Islet precursor cell (in vitro differentiated cells): ENCODE measurements at places on chromosomes 2 and 18.

GRCh38 chr18:57930476-57930875 is 113.5 kb upstream of the NEDD4L start:
- no peak for DNase-seq

- no peak for DNase-seq
Measured at GRCh38 chr2:10439185-10439879, 8.8 kb downstream of the ODC1 start.

DNA sequence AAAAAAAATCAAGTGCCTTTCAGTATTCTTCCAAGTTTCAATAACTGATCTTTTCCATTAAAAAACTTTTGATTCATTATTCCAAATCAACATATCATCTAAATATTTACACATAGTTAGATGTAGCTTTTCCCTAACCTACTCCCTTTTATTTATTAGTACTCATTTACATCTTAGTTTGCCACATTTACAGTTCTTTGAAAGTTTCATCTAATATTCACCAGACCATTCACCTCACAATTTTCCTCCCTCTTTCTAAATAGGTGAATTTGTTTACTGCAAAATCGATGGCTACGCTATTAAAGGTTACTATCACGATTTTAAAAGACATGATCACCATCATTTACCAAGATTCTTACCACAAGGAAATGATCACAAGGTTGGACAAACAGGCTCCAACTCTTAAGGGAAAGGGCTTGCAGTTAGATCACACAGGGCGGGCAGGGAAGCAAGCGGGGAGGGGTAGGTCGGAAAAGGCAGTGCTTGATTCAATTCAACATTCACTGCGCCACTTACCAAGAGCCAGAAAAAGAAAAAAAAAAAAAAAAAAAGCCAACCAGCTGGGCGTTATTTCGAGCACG is 654 bp upstream of the MARCHF7 start:
- DNase-seq, result no peak

GRCh38 chr2:109374548-109375130 is 239.1 kb downstream of the SEPTIN10 start:
- peak; percentile 34 for DNase-seq

- no peak for DNase-seq
Measured at GRCh38 chr2:179332903-179333302, 68.3 kb upstream of the SESTD1 start.

GRCh38 chr2:7672027-7672684 is 754.9 kb downstream of the RNF144A start:
- peak; percentile 86 for DNase-seq

DNA sequence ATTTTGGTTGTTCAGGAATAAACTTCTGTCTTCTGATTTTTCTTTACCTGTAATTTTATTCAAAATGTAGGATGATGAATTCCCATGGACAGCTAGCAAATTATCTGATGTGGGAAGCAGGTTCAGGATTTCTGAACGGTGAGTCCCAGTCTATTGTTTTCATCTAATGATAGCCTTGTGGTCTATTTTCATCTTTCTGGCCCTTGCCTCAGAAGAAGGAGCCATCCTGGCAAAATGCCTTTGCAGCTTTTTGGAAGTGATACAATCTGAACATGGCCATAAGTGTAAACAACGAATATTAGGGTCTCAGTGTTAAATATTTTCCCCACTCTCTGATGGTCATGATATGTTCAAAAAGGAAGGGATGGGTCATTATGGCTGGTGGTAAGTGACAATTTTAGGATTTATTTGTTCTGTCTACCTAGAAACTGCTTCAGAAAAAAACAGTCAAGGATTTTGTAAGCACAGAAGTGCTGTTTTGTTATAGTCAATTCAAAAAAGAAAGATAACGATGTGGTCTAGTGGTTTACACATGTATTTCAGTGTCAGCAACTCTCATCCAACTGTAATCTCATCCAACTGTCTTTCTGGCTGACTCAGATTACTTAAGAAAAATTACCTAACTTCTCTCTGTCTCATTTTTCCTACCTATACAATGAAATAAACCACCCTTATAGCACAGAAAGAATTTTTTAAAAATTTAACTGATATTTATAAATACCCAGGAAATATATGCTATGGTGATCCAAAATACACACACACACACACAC is 272.6 kb upstream of the ERBB4 start:
- no peak for DNase-seq

DNA sequence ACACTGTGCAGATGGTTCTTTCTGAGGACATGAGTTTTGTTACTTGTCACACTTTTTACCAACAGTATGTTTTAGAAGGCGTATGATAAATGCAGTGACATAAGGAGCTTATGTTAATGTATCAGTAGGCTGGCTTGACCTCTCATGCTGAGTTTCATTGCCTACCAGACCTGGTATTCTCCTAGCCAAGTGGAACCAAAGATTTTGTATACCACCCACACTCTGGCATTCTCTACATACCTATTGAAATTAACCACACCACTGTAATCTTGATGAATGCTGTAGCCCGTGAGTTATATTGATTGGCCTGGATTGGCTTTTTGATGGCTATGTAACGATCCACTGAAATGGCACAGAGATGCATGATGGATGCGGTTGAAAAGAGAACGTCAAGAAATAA is 11.4 kb downstream of the HTR2B start:
- no peak for DNase-seq

DNA sequence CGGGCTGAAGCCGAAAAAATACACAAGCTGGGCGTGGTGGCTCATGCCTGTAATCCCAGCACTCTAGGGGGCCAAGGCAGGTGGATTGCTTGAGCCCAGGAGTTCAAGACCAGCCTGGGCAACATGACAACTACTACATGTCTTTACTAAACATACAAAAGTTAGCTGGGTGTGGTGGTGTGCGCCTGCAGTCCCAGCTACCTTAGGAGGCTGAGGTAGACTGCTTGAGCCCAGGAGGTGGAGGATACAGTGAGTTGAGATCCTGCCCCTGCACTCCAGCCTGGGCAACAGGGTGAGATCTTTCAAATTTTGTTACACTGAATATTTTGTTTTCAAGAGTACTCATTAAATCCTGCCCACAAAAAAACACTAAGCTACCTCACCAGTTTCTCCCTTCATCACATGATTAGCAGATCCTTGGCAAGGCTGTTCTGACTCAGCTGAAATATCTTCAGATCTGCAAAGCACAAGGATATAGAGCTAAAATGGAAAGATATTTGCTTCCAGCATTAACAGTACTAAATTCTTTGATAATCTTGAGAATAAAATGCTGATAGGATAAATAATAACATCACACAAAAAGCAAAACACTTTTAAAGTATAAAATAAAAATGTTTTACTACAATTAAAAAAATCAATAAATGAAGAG is 28.2 kb upstream of the MCM6 start:
- no peak for DNase-seq

GRCh38 chr2:1728821-1729220 is 15.5 kb downstream of the PXDN start:
- peak; percentile 83 for DNase-seq

GRCh38 chr2:74383254-74383653 is 3.1 kb upstream of the DCTN1 start:
- DNase-seq, result no peak

DNA sequence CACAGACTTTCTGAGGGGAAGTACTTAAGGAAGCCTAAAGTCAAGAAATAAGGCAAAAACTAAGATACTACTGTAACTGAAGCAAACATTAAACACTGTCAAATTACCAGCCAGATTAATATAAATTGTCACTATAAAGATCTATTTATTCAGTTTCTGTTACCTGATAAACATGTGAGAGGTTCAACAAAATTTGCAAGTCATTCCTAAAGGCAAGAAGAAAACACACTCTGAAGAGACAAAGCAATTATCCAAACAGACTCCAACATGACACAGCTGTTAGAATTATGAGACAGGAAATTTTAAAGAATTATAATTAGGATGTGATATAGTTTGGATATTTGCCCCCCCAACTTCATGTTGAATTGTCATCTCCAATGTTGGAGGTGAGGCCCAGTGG is 140.4 kb upstream of the COL3A1 start:
- no peak for DNase-seq

DNA sequence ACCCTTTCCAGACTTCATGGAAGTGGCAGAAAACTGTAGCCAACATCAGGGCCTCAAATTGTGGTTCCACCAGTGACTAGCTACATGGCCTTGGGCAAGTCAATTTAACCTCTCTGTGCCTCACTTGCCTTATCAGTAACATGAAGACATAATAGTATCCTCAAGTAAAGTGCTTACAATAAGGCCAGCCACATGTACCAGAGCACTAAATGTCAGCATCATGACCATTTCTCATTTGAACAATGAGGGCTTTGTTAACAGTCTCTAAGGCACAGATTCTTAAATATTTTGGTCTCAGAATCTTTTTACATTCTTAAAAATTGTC is 5.8 kb upstream of the KCMF1 start:
- DNase-seq, result peak; percentile 86

DNA sequence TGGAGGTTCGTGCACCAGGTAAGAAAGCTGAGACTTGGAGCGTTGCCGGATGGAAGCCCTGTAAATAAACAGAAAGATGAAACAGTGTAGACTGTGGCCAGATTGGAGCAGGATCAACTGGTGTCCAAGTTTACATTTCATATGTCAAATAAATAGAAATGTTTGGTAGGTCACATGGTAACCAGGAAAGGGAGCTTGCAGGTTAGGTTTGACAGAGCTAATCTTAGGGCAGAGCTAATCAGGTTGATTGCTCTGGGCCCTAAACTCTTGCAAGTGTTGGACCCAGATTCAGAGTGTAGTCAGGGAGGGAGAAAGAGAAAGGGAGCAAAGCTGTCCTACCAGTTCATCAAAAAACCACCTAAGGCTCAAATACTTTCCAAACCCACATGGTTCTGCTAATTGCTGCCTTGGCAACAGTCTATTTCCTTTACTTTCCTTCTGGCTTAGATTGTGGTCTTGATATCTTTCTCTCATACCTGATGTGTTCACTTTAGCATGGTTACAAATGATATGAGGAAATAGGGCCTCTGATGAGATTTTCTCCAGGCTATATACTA is 63.2 kb downstream of the G6PC2 start:
- DNase-seq, result peak; percentile 59

- DNase-seq, result no peak
Measured at GRCh38 chr18:2970344-2970743, 42.6 kb downstream of the LPIN2 start.

- DNase-seq, result no peak
Measured at GRCh38 chr18:50126471-50126870, 68.5 kb downstream of the MYO5B start.

- no peak for DNase-seq
Measured at GRCh38 chr2:61158356-61158955, 3.5 kb upstream of the C2orf74 start.

DNA sequence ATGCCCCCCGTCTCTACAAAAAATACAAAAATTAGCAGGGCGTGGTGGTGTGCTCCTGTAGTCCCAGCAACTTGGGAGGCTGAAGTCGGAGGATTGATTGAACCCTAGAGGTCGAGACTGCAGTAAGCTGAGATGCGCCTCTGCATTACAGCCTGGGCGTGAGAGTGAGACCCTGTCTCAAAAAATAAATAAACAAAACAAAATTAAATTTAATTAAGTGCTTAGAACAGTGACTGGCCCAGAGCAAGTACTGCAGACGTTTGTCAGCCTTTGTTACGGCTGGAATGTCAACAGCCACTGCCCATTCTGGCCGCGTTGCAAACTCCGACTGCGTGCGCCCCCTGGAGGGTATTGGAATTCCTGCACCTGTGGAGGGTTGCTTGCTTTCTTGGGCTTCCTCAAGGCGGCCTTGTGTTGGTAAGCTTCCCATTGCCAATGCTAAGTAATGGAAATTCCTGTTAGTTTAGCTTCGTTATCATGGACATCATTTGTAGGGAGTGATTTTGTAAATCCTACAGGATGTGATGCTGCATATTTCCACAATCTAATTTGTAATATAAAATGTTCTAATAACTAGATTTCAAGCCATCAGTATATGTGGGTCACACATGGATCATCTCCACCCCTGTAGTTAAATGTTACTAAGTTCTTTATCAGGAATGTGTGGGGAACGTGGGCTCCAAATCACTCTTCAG is 15.9 kb upstream of the ATP6V1B1 start:
- peak; percentile 93 for DNase-seq

DNA sequence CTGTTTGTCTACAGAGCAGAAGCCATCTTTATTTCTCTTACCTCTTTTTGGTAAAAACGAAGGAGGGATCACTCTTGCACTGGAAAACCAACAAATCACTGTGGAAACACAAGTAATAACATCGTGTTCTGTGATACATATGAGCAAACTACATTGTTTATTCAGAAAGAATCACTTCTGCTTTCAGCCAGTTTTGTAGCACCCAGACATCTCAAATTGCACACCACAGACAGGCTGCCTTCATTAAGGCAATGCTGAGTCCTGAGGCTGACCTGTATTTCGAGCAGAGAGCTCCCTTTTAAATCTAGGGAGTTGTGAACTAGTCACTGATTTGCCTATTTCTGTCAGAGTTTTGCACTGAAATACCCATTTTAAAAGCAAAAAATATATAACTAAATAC is 1003.2 kb upstream of the FAM98A start:
- DNase-seq, result no peak

DNA sequence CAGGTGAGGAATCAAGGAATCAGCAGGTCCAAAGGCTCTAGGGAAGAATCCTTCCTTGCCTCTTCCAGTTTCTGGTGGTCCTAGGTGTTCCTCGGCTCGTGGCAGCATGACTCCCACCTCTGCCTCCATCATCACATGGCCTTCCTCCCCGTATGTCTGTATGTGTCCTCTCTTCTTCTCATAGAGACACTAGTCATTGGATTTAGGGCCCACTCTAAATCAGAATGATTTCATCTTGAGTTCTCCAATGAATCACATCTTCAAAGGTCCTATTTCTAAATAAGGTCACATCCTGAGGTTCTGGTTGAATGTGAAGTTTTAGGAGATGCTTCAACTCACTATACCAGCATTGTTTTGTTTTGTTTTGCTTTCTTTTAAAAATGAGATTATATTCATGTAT is 11.1 kb upstream of the AGFG1 start:
- DNase-seq, result no peak

- DNase-seq, result no peak
Measured at GRCh38 chr2:161421686-161422085, 5.6 kb downstream of the TBR1 start.

- DNase-seq, result no peak
Measured at GRCh38 chr2:1793001-1793867, 48.9 kb upstream of the PXDN start.

DNA sequence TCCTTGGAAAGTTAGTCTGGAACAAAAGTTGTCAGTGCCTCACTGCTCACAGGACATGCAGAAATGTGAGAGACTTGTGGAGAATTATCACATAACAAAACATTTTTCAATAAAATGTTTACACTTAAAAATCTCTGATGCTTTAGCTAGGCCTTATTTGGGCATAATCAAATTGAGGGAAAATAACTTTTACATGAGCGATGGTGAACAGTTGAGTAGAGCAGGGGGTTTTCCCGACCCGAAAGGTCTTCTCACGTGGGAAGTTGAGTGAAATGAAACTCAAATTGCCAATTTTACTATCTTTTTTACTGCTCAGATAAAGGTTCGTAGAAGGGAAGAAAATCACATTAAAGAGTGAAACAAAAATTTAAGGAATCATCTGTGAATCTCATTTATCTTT is 465.6 kb downstream of the MTX2 start:
- no peak for DNase-seq

- DNase-seq, result no peak
Measured at GRCh38 chr2:152609699-152610098, 107.6 kb downstream of the PRPF40A start.

- DNase-seq, result peak; percentile 35
Measured at GRCh38 chr2:238069021-238069709, 8.4 kb downstream of the SCLY start.

- no peak for DNase-seq
Measured at GRCh38 chr2:39735648-39736047, 43.4 kb downstream of the THUMPD2 start.
